ENCODE measurements at places on chromosomes 16 and 17.

DNA sequence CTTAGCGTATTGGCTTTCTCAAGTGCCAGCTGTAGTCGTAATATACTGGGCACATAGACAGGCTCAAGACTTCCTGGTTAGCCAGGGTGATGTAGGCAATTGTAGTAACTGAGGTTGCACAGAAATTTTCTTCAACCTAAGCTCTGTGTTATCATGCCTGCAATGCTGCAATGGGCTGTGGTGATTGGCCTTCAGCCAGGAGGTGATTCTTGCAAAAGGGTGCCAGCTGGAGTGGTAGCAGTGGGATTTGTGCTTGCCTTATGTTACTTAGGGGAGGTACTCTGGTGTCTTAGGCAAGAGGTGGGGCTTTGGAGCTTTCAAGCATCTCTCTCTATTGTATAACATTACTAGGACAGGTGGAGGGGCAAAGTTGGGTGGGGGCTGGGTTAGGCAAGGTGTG lies 495.1 kb downstream of the CDH11 start:
- no peak for DNase-seq

- peak; percentile 39 for DNase-seq
Measured at GRCh38 chr16:53131363-53132071, 76.7 kb downstream of the CHD9 start.

- DNase-seq = no peak
Measured at GRCh38 chr16:49520492-49521038, 147.0 kb downstream of the C16orf78 start.

- peak; percentile 49 for DNase-seq
Measured at GRCh38 chr17:29616300-29617048, 6.2 kb downstream of the CORO6 start.

GRCh38 chr16:19108409-19109287 lies 5.1 kb upstream of the ITPRIPL2 start:
- DNase-seq = no peak

GRCh38 chr16:23124315-23124714 lies 24.9 kb downstream of the USP31 start:
- no peak for DNase-seq

GRCh38 chr16:84423416-84423837 lies 55.1 kb downstream of the ATP2C2 start:
- no peak for DNase-seq

- no peak for DNase-seq
Measured at GRCh38 chr17:33637534-33637933, 344.4 kb upstream of the ASIC2 start.

GRCh38 chr16:22653876-22654275 lies 143.2 kb downstream of the NPIPB5 start:
- no peak for DNase-seq

DNA sequence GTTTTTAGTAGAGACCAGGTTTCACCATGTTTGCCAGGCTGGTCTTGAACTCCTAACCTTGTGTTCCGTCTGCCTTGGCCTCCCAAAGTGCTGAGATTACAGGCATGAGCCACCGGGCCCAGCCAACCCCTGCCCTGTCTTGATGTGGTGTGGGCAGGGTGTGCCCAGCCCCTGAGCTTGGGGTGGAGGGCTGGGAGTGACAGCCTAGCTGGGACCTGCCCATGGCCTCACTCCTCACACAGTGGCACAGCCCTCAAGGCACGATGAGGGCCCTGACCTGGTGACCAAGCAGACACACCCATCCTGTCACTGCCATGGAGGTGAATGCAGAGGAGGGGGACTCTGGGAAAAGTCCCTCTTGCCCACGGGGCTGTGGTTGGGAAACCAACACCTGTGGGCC lies 3.0 kb downstream of the IL32 start:
- no peak for DNase-seq

- no peak for DNase-seq
Measured at GRCh38 chr17:20991276-20992037, 51.4 kb downstream of the USP22 start.

DNA sequence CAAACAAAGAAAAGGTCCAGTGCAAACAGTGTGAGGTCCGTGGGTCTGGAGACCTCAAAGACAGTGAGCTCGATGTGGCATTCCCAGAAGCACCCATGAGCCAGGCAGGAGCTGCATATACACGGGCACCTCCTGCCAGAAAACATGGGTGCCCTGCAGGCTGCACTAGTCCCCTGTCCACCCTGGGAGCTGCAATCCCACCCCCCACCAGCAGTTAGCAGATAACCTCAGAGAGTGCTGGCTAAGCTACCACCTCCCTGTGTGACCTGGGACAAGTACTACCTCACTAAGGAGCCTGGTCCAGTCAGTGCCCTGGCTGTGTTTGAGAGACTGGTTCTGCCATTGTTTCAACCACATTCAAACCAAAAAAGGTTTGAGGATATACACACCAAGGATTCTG lies 135.7 kb downstream of the ZNF423 start:
- no peak for DNase-seq

DNA sequence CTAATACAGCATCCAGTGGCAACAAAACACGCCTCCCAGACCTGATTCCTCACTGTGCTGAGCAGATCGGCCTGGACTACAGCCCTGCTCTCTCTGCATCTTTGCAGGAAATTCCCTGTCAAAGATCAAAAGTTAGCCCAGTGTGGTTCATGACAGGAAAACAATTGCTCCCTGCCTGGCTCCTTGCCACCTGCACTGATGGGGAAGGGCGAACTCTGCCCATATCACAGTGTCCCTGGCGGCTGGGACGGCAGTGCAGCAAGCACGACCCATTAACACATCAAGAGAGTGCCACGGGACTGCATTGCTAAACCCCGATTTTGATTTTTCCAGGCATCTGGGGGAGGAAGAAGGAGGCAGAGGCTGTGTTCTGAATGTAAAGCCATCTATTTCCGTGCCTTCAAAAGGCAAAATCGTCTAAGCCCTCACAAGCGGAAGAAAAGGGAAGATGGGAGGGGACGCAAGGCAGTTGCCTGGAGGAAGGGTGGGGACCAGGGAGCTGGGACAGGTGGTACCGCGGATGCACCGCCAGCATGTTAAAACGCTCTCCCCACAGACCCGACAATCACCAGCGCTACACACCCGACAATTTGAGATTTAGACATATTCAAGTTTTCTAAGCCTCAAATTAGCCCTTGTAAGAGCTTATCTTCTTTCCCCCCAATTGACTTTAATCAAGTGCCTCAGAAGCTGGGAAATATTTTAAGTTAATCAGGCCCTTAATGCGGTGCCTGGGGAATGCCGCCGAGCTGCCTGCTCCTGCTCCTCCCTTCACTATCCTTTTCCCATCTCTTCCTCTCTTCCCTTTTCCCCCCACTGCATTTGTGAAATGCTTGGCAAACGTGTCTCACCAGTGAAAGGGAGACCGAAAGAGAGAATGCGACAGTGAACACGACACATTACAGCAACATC lies 238.8 kb upstream of the CDH5 start:
- no peak for DNase-seq

- no peak for DNase-seq
Measured at GRCh38 chr16:65071433-65072311, 50.2 kb downstream of the CDH11 start.

DNA sequence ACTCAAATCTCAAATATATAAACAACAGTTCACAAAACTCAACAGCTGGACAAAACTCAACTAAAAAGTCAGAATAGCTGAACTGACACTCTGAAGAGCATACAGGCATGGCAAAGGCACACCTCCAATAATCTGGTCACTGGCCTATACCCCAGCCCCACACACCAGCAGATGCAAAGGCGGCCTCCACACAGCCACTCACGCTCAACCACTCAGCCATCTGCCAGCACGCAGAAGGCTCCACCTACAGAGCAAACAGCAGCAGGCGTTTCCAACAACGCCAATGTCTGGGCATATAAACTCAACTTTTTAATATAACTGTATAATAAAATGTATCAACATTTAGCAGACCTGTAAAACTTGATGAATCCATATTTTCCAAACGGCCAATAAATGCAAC lies 17.2 kb downstream of the USP7 start:
- no peak for DNase-seq

DNA sequence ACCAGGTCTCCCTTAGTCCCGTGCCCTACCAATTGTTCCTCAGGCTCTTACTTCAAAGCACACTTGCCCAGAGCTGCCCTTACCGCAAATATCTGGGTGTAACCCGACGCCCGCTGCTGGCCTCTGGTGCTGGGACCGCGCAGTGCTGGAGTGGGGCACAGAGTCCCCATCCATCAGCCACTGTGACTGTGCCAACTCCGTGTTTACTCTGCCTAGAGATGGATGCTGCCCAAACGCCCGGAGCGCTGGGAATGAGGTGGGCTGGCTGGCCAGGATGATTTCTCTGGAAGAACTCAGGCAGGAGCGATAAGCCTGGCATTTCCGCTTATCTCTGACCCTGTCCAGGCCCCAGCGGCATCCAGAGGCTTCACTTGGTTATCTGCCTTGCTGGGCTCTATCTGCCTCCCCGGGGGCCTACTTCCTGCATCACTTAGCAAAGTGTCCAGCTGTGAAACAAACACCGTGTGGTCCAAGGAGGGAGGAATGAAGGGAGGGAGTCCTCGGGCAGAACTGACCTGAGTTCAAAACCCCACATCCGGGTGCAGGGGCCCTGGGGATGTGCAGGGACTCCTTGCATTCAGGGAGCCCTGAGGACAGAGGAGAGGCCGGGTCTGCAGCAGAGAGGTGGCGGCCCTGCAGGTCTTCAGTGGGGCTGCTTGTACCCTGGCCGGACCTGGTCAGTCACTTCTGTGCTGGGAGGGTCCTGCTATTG lies 9.4 kb upstream of the MYLK3 start:
- DNase-seq = no peak

GRCh38 chr16:75750528-75750927 lies 24.2 kb upstream of the CPHXL start:
- DNase-seq = no peak

DNA sequence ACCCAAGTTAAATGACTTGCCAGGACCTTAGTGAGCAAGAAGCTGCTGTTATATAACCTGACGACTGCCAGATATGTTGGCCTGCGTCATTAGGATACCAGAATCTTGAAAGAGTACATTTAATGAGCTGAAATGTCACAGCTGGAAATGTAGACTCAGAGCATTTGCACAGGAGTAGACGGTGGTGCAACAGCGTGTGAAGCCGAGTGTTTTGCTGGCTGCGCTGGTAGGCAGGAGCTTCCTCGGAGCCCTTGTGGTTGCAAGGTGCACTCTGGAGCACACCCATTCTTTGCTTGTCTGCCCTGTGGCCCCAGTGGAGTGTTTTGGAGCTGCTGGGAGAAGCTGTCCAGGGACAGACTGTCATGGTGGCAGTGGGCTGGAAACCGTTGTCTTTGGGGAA lies 79.3 kb downstream of the BANP start:
- no peak for DNase-seq

DNA sequence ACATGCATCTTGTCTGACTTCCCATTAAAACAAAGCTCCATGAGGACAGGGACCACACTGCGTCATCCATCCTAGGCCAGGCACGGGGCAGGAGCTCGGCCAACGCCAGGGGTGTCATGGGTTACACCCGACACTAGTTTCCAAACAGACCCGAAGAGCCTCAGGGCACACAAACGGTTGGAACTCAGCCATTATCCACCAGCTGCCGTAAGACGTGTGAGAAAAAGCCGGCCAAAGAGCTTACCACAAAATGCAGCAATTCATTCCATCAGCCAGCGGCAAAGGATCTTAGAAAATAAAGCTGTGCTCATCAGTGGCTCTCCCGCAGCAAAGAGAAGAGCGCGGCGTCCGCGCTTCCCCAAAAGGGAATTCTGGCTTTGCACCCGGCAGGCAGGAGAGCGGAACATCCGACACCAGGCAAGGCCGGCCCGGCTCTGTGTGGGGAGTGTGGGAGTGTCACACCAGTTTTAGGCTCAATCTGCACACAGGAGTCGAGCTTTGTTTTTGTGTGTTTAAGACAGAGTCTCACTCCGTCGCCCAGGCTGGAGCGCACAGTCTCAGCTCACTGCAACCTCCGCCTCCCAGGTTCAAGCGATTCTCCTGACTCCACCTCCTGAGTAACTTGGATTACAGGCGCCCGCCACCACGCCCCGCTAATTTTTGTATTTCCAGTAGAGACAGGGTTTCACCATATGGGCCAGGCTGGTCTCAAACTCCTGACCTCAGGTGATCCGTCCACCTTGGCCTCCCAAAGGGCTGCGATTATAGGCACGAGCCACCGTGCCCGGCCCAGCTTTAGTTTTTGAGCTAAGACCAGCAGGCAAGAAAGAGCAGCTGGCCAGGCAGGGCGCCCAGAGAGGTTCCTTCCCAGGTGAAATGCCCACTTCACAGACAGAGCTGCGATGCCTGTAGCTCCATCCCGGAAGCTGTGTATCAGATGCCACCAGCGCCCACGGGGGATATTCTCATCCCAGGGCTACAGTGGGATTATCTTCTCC lies 1.5 kb downstream of the SLC38A8 start:
- DNase-seq = no peak

- no peak for DNase-seq
Measured at GRCh38 chr16:57001026-57001679, 11.8 kb downstream of the NLRC5 start.

GRCh38 chr16:66840883-66841282 lies 3.3 kb upstream of the CA7 start:
- no peak for DNase-seq

DNA sequence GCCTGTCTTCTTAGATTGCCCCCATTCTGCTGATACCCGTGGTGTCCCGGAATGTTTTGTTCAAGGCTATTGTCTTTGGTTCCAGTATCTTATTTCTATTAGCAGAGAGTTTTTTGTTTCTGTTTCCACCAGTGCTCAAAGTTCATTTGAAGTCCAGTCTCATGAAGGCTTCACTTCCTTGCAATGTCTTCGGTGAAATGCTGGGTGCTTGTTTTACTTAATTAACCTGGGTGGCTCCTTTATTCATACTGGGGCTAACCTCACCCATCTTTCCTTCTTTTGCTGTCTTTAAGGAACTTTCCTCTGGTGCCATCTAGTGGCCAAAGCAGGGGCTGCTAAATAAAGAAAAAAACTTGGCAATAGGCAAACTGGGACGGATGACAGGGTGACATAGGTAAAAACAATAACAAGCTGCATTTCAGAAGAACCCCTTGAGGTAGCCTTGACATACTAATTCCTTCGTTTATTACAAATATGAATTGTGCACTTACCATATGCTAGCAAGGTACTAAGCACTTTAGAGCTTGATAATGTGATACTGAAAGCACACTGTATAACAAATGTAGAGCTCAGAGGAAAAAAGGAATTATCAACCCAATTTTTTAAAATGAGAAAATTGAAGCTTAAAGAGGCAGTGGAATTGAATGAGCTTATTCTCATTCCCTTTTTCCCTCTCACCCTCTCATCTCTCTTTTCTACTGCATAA lies 2.8 kb upstream of the SMIM36 start:
- peak; percentile 64 for DNase-seq

- DNase-seq = no peak
Measured at GRCh38 chr17:50477976-50478375, 684 bp upstream of the RSAD1 start.

- no peak for DNase-seq
Measured at GRCh38 chr17:34177642-34178041, 77.4 kb upstream of the CCL2 start.

DNA sequence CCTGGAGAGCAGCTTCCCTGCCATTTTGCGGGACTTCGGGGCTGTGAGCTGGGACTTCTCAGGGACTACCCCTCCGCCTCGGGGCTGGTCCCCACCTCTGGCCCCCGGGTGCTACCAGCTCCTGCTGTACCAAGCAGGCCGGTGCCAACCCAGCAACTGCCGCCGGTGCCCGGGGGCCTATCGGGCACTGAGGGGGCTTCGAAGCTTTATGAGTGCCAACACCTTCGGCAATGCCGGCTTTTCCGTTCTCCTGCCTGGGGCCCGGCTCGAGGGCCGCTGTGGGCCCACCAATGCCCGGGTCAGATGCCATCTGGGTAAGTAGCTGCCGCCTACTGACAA lies 1.3 kb downstream of the ASPHD1 start:
- no peak for DNase-seq
